Adipocyte (in vitro differentiated cells): ENCODE measurements at places on chromosomes 13 and 19.
A peak's percentile ranks its signal among the peaks of the same experiment; 100 is the strongest.

DNA sequence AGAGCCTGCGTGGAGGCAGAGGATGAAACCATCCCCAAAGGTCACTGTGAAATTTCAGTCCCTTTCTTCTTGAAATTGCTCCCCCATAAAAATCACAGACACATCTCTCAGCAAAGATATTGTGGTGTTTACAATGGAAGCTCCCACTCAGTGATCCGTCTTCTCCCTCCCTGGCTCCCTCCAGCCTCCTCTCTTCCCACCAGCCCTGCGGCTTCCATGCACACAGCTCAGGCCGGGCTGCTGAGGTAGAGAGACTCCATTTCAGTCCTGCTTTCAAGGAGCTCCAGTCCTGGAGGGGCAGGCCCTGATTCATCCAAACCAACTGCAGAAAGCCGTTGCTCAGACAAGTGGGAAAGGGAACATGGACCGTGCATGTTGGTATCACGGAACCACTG is 24.0 kb upstream of the MIER2 start:
- DNase-seq = no peak

DNA sequence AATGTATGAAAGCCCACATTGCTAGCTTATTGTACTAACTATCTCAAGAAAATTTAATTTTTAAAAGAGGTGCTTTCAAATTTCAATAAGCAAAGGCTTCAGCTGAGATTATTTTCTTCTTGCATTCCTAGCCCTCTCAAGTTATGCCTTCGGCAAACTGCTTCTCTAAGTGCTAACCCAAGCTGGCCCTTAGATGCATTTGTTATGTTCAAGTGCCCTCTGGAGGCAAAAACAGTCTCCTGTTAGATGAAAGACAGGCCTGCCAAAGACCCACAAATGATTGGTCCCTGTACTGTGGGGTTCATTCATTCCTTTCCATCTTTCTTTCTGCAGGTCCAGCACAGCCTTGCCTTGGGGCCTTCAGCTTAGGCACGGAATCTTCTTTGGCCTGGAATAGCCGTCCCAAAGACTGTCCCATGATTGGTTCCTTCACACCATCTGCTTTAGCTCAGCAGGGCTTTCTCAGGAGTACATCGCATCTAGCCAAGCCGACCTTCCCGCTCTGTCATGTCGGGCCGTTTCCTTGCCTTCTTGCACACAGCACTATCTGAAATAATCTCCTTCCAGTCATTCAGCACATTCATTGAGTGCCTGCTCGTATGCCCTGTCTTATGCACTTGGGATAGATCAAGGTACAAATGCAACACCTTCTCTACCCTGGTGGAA is 26.4 kb upstream of the TPTE2 start:
- peak; percentile 58 for DNase-seq

DNA sequence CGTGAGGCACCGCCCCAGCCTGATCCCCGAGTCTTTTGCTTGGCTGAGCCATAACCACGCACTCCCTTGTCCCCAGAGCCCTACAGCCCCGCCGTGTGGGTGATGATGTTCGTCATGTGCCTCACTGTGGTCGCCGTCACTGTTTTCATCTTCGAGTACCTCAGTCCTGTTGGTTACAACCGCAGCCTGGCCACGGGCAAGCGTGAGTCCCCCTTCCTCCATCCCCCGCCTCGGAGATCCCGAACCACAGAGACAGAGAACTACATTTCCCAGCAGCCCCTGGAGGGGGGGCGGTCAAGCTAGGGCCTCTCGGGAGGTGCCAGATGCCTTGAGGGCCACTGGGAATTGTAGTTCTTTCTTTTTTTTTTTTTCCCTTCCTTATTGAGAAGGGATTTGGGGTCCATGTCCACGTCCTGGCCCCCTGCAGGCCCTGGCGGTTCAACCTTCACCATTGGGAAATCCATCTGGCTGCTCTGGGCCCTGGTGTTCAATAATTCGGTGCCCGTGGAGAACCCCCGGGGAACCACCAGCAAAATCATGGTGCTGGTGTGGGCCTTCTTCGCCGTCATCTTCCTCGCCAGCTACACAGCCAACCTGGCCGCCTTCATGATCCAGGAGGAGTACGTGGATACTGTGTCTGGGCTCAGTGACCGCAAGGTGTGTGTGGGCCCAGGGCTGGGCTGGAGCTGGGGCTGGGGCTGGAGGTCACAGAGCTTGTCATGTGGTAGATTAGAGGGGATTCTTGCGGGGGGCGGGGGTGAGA is 25.9 kb downstream of the GRIN2D start:
- DNase-seq = peak; percentile 45

DNA sequence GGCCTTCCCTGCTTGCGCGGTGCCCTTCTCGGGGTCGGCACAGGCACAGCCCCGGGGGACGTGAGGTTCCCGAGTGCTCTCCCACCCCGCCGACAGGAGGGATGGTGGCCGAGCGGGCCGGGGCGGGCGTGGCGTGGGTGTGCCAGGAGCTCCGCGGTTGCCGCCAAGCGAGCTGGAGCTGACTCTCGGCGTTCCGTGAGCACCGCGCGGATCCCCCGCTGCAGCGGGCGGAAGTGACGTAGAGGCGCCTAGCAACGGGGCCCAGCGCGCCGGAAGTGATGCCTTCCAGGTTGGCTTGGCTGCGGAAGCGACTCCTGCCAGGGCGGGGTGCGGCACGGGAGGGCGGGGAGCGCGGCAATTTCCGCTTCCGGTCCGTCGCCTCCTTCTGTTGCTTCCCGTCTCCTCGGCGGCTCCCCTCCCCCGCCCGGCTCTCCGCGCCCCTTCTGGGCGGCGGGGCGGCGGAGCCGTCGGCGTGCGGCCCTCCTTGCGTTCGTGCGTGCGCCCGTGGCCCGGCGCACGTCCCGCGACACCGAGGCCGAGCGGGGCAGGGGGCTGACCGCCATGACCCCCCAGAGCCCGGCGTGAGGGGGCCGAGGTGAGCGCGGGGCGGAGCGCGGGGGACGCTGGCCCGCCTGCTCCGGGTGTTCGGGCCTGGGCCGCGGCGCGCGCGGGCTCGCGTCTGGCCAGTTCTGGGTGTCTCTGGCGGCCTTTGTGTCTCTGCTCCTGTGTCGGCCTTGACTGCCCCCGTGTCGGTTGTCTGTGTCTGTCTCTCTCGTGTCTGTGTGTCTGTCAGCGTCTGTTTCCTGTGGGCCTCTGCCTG is at the start of gene EPN1:
Gene EPN1 (plus strand): TSS at position 386 of the 820 bp plus-strand sequence. CDS start 3,402 bp downstream, outside the sequence.
- peak; percentile 99 for DNase-seq

DNA sequence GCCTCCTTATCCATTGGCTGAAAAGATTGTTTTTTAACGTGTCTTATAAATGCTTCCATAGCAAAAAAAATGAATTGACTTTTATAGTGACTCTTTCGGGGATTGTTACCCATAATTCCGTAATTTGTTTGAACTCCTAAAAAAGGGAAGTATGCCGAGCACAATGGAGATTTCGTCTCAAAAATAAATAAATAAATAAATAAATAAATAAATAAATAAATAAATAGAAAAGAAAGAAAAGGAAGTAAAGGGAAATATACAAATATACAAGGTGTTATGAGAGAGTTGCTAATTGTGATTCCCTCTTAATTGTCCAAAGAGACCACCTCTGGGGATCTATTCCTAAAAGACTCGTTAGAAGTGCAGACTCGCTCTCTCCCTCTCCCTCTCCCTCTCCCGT is 16.9 kb downstream of the OR2Z1 start:
- DNase-seq = no peak

- no peak for DNase-seq
These were observed 17.6 kb downstream of the CLPTM1 start for GRCh38 chr19:44972802-44973201.

- no peak for DNase-seq
These were observed 50.5 kb downstream of the RFC3 start for GRCh38 chr13:33868343-33868994.

DNA sequence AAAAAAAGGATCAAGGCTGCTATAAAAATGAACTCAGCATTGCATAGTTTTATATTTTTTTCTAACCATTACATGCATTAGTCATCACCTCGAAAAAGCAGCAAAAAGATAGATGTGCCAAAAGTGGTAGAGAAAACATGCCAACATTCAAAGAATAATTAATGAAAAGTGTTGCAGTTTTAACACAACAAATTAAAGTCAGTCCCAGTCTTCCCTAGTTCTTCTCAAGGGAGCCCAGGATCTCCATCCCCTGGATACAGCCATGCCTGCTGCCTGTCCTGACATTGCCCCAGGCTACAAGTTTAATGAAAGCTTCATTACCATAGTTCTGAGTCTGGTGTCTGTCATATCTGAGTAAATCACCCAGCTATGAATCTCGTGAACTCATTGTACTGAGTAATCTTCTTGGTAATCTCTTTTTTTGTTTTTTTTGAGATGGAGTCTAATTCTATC is 116.6 kb upstream of the KLF12 start:
- DNase-seq = peak; percentile 58

GRCh38 chr19:347946-348861 is 3.6 kb upstream of the MIER2 start:
- DNase-seq = no peak

DNA sequence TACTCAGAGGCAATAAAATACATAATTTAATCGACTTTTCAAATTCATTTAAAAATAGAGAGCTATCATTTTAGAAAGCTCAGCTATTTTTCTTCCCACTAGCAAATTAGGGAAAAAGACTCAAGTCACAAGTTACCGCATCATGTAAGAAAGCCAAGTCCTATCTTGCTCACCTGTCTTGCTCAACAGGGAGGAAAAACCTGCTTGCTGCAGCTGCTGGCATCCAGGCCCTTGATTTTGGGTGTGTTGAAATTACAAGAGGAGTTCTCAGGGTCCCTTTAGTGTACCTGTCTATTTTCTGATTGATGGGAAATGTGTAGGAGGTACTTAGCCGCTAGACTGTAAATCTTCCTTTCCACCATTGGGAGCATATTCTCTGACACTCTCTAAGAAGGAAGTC is 22.2 kb downstream of the SLC10A2 start:
- no peak for DNase-seq

- DNase-seq = peak; percentile 76
These were observed 3.7 kb upstream of the SIN3B start for GRCh38 chr19:16825312-16826052.

- no peak for DNase-seq
These were observed 267.3 kb downstream of the LHFPL6 start for GRCh38 chr13:39335721-39336120.

GRCh38 chr13:114099191-114099590 is 33.2 kb downstream of the RASA3 start:
- peak; percentile 96 for DNase-seq

- no peak for DNase-seq
These were observed 41.8 kb downstream of the IRS2 start for GRCh38 chr13:109744512-109745051.

DNA sequence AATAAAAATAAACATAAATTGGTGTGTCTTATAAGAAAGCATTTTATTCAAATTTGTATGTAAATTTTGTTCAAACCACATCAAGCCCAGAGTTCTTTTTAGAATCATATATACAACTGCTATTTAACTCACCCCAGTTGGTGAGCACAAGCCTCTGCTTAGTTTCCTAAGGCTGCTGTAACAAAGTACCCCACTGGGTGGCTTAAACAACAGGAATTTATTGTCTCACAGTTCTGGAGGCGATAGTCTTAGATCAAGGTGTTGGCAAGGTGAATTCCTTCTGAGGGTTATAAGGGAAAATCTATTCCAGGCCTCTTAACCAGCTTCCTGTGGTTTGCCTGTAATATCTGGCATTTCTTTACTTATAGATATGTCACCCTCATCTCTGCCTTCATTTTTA is 1133.5 kb downstream of the OLFM4 start:
- no peak for DNase-seq

DNA sequence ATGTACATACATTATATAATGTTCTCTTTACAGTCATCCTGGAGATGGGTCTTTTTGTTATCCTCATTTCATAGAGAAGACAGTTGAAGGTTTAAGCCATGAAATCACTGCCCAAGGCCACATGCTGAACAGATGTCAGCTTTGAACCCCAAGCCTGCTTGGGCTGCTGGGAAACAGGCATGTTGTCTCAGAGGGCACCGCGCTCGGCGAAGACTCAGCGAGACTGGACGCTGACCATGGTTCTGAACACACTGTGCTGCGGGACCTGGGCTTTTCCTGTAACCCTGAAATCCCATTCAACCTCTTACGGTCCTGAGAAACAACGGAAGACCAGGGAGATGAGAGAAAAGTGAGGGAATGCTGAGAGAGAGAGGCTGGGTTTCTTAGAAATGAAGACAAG is 27.3 kb downstream of the LRFN3 start:
- DNase-seq = peak; percentile 53

DNA sequence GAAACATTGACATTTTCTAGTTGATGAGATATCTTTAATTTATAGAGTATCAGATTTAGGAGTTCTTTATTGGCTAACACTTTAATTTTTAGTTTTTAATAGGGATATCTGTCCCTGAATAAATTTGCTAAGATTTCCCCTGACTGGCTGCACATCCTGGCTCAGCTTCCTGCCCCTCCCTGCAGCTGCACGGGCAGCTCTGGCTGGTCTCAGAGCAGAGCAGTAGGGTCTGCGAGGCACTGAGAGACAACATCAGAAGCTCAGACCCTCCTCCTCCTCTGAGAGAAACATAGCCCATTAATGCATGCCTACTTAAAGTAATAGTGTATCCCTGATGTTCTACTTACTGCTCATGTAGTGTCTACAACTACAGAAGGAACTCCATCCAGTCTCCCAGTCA is 139.2 kb downstream of the TNFSF13B start:
- DNase-seq = no peak
